ENCODE measurements at places on chromosomes 16 and 17. TPM values are rescaled to one million over a fixed set of nuclear protein-coding genes. Genes with fewer than 3 reads are reported as not detected.

CLEC18A gene
- 0.08 TPM for total RNA-seq

CACNB1 gene
- total RNA-seq: 12.0 TPM

KRTAP2-3 gene
- 0.15 TPM for total RNA-seq

CDK5R1 gene
- 5.6 TPM for total RNA-seq

OR1F1 gene
- total RNA-seq: not detected

SREBF1 gene
- total RNA-seq: 111 TPM

HS3ST3B1 gene
- total RNA-seq: 0.08 TPM

OR3A3 gene
- total RNA-seq: not detected

KRT27 gene
- total RNA-seq: not detected

CLEC10A gene
- total RNA-seq: not detected

IGFBP4 gene
- total RNA-seq: 15.5 TPM

TBC1D3E gene
- total RNA-seq: not detected

CANT1 gene
- 66.1 TPM for total RNA-seq

DNAAF8 gene
- total RNA-seq: 0.55 TPM

NPIPB2 gene
- total RNA-seq: 6.6 TPM

AOC2 gene
- total RNA-seq: 0.55 TPM

USP31 gene
- total RNA-seq: 12.3 TPM

GH1 gene
- total RNA-seq: not detected

ADGRG3 gene
- not detected for total RNA-seq

CSH1 gene
- not detected for total RNA-seq

PRR15L gene
- total RNA-seq: not detected

GCGR gene
- total RNA-seq: not detected

TSR1 gene
- 67.9 TPM for total RNA-seq

GDPD3 gene
- total RNA-seq: 0.55 TPM

DYNLRB2 gene
- not detected for total RNA-seq

TMEM92 gene
- 3.4 TPM for total RNA-seq

LRRC37A3 gene
- 3.0 TPM for total RNA-seq

AMFR gene
- total RNA-seq: 97.8 TPM

BEAN1 gene
- 0.04 TPM for total RNA-seq

BRICD5 gene
- total RNA-seq: 0.55 TPM

CCL4 gene
- not detected for total RNA-seq

ABI3 gene
- total RNA-seq: not detected

KRTAP4-3 gene
- not detected for total RNA-seq

CD7 gene
- not detected for total RNA-seq

ABCA5 gene
- 3.2 TPM for total RNA-seq

MYH2 gene
- not detected for total RNA-seq

TSPOAP1 gene
- not detected for total RNA-seq

TPPP3 gene
- not detected for total RNA-seq

ACAP1 gene
- total RNA-seq: 5.6 TPM

CTRL gene
- 0.23 TPM for total RNA-seq

RGS9 gene
- total RNA-seq: 0.86 TPM

PRR29 gene
- total RNA-seq: 0.19 TPM

DPEP3 gene
- not detected for total RNA-seq

All from hair follicular keratinocyte (primary cell).